ENCODE measurements at places on chromosomes 16 and 17.

- no peak for DNase-seq
These were observed 21.1 kb downstream of the IST1 start for GRCh38 chr16:71916397-71916920.

- DNase-seq, result no peak
These were observed 350.2 kb upstream of the CDH8 start for GRCh38 chr16:62386411-62386810.

GRCh38 chr16:22684574-22685458, 129.1 kb upstream of the HS3ST2 start:
- DNase-seq, result no peak

GRCh38 chr16:79362300-79362970, 238.1 kb downstream of the MAF start:
- no peak for DNase-seq

DNA sequence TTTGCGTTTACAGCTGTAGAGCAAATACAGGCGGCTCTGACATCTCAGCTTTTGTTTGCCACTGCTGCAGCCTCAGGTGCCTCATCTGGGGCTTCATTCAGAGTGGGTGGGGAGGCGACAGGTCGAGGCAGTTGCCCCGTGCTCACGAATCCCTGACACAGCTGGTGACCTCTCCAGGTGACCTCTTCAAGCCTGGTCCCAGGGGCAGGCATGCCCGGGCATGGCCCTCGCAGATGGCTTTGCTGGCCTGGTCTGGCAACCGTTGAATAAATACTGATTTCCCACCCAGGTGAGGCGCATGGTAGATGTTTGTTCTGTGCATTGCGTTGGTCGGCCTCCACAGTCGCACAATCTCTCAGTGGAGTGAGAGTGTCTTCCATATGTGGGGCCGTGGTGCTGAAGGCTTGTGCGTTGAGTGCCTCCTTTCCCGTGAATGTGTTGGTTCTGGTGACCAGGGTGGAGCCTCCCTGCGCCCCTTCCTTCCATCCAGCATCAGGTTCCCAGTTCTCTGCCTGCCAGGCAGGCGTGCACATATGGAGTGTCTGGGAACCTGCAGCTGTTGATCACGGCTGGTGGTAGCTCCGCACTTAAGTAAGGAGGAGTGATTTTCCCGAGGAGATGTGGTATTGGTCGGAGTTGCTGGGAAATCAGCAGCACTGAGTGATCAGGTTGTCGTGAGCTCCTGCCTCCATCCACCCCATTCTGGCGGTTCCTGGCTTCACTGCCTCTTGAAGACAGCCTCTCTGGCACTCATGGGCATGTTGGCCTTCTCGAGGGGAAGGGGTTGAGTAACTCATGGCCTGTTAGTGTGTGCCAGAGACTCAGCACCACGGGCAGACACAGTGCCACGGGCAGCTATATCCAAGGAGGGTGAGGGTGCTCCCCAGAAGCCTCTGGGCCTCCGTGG, 149.7 kb downstream of the RPTOR start:
- no peak for DNase-seq

DNA sequence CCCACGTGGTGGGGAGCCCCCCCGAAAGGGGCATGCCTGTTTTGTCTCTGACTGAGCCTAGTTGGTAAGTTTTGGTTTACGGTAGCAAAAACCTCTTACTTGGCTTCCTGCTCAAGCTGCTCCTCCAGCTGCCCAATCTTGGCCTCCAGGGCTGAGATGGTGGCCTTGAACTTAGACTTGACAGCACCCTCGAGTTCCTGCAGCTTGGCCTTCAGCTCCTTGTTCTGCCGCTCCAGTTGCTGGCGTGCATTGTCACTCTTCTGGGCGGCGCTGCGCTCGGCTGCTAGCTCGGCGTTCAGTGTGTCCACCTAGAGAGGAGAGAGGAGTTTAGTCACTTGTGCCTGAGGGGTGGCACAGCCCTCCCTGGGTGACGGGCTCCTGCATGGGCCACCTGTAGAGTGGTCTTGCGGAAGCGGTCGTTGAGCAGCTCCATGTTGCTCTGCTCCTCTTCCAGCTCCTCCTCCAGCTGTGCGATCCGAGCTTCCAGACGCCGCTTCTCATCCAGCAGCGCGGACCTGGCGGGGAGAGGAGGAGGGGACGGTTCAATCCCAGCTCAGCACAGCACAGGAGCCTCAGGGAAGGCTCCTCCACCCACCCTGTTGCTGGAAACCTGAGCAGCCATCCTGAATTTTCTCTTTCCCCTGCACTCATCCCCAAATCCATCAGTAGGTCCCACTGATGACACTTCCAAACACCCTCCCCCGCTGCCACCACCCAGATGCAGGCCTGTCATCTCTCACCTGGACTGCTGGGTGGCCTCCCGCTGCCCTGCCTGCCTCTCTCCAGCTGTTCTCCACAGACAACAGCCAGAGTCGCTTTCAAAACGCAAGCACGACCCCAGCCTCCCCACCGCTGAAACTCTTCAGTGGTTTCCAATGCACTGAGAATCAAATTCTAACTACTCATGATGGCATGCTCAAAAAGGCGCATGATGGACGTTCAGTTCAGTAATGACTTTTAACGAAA, 44.6 kb downstream of the NDEL1 start:
- DNase-seq, result no peak

- DNase-seq, result no peak
These were observed 216.8 kb upstream of the RPL38 start for GRCh38 chr17:73986641-73987177.

DNA sequence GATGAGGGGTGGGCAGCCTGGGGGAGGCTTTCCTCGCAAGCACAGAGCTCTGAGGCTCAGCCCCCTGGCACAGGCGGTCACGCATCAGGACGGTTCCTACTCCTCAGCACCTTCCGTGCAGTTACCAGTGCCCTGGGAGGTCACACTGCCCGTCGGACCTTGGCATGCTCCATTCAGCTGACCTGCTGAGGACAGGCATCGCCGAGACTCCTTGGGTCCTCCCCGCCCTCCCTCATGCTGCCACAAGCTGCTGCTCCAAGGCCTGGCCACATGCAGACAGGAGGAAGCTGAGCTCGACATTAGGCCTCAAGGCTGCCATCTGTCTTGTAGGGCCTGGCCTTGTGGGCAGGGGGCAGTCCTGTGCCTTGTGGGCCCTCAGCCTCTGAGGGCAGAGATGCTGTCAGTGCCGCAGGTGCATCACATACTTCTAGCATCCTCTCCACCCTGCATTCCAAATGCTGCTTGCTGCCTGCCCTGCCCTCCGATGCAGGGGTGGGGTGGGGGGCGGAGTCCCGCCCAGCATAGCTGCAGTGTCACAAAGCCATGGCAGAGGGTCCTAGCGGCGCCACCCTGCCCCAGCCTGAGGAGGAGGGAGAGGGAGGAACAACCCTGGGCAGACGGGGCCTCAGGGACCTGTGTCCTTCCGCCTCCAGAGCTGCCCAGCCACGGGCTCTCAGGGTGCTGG, 9.3 kb downstream of the C16orf90 start:
- DNase-seq, result no peak

- no peak for DNase-seq
These were observed 18.7 kb downstream of the USP36 start for GRCh38 chr17:78821961-78822360.
